ENCODE measurements at places on chromosomes 2 and 18.

- no peak for DNase-seq
Measured at GRCh38 chr18:25470062-25470461, 118.1 kb upstream of the ZNF521 start.

- DNase-seq, result no peak
Measured at GRCh38 chr2:213279971-213280370, 4.3 kb upstream of the SPAG16 start.

GRCh38 chr2:111041398-111042202 is 79.1 kb upstream of the BCL2L11 start:
- no peak for DNase-seq

- DNase-seq, result no peak
Measured at GRCh38 chr2:215324811-215325210, 13.0 kb downstream of the ATIC start.

DNA sequence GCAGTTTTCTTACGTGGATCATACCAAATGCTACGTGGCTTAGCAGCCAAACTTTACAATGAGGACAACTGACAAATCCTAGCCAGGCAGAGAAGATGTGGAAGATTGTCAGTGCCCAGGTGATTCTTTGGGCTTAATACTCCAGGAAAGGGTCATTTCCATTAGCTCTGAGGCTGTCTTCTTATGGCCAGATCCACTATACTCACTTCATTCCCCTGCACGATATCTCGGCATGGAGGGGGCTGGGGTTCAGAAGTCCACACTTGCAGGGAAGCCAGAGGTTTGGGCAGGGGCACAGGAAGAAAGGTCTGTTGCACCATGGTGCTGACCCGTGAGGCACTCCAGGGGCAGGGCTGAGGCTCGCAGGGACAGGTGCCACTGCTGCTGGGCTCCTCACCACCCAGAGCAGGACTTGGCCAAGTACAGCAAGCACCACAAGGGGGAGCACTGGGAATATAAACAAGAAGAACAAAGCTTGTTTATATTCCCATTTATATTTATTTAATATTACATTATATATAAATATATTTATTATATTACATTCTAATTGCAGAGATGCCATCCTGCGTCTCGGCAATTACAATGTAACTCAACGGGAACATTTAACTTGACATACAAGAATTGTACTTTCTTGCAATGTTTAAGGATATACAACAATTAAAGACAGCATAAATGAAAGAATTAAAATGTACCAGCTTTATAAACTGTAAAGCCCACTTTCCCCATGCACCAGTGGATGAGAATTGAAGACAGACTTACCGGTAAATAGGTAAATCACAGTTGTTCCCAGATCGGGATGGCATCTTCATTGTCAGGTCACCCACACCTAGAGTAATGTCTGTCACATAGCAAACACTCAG is 27.2 kb downstream of the CLUL1 start:
- DNase-seq, result peak; percentile 26

GRCh38 chr2:173752152-173752551 is 213.0 kb downstream of the SP3 start:
- DNase-seq, result no peak

GRCh38 chr2:197156771-197157170 is 153.8 kb downstream of the ANKRD44 start:
- DNase-seq, result no peak
